ENCODE measurements at places on chromosomes 12 and 14.

DNA sequence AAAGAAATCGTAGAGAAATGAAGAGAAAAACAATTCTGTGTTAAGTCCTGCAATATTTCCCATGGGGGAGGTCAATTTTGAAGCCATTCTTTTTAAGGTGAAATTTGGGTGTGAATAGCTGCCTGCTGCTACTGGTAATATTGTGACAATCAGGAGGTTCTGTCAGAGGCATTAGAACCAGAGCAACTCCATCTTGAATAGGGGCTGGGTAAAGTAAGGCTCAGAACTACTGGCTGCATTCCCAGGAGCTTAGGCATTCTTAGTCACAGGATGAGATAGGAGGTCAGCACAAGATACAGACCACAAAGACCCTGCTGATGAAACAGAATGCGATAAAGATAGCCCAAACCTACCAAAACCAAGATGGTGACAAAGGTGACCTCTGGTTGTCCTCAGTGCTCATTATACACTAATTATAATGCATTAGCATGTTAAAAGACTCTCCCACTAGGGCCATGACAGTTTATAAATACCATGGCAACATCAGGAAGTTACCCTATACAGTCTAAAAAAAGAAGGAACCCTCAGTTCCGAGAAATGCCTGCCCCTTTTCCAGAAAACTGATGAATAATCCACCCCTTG lies 24.8 kb upstream of the MTHFD1 start:
- no peak for DNase-seq

GRCh38 chr12:63078906-63079305 lies 72.1 kb downstream of the AVPR1A start:
- no peak for DNase-seq

GRCh38 chr14:101045511-101045910 lies 142.0 kb upstream of the RTL1 start:
- no peak for DNase-seq

DNA sequence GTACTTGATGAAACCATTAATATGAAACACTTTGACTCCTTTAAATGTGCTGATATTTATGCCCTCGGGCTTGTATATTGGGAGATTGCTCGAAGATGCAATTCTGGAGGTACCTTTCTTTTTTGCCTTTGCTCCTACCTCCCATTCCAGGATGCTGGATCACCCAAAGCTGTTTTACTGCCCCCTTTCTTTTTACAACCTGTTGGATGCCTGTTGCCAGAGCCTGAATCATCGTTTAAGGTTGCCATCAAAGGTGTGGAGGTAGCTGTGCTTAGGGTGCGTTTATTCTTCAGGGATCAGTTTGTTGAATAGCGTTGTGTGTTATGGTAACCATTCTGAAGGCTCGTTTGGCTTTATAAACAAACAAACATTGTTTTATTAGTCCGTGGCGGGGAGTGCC lies 19.9 kb upstream of the TAMALIN start:
- DNase-seq = no peak

- DNase-seq = no peak
Observed at GRCh38 chr14:56461276-56462275, 118.0 kb upstream of the TMEM260 start.

DNA sequence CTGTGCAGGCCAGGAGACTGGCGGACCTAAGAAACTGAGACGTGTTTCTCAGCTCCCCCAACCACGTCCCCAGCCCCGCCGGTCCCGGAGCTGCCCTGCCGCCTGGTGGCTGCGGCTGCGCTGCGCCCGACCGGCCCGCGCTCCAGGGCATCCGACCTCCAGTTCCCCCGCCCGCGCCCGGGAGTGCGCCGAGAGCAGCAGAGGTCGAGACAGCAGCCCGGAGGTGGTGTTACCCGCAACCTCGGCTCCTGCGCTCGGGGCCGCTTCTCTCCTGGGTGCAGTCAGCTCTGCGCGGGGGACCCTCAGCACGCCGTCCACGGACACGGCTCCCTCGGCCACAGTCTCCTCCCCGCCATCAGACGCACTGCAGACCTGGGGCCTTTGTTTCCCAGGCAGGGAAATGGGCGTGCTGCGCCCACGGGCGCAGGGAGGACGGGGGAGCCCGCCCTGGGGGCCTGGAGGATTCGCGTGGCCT lies 21.6 kb upstream of the GPR132 start:
- DNase-seq = no peak

GRCh38 chr12:89244536-89244935 lies 107.8 kb downstream of the DUSP6 start:
- no peak for DNase-seq

GRCh38 chr12:56231184-56231582 lies 1.3 kb downstream of the SLC39A5 start:
- no peak for DNase-seq

DNA sequence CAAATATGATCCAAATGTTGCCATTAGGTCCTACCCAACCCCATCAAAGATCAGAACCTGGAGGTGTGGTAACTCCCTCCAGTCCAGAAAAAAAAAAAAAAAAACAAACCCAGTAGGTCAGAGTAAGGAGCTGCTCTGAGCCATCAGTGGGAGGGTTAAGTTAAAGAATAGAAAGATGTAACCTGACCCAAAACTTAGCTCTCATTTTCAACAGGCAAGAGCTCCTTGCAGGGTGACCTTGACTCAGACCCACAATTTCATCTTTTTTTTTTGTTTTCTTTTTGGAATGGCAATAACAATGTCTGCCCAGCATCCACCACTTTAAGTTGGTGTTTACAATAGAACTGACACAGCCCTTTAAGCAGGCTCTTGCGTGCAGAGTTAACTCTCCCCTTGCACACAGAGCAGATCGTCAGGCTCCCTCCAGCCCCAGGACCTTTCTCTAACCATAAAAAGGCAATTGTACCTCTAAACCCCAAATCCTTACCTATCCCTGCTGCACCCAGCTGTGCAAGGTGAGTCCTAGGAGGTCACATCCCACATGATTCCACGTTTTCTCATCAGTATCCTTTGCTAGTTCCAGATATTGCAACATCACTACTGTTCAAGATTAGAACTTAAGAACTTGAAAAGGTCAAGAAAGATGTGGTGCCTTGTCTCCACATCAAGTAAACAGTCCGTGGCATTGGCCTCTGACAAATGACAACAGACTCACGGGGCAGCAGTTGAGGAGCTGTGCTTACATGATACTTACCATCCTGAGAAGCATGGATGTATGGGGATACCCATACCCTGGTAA lies 178.6 kb upstream of the EEA1 start:
- no peak for DNase-seq

GRCh38 chr14:39398382-39398781 lies 33.9 kb downstream of the FBXO33 start:
- DNase-seq = no peak

GRCh38 chr14:22225516-22226140 lies 363.4 kb downstream of the DAD1 start:
- DNase-seq = no peak

DNA sequence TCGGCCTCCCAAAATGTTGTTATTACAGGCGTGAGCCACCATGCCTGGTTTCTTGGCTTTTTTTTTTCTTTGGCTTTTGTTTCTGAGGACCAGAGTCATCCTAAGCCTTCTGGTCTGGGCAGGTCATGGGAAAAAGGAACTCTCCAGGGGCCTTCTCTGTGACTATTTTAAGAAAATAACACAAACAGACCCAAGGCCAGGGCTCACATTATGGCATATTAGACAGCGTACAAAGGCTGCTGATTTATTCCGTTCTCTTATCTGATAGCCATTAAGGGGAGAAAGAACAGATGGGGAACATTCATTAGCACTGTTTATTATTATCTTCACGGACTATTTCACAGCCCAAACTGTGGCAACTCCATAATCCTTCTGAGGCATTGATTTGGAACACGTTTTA lies 28.8 kb upstream of the MANSC4 start:
- no peak for DNase-seq

- no peak for DNase-seq
Observed at GRCh38 chr12:13203034-13203922, 6.8 kb downstream of the EMP1 start.

GRCh38 chr12:94674835-94675234 lies 24.5 kb upstream of the TMCC3 start:
- DNase-seq = no peak

DNA sequence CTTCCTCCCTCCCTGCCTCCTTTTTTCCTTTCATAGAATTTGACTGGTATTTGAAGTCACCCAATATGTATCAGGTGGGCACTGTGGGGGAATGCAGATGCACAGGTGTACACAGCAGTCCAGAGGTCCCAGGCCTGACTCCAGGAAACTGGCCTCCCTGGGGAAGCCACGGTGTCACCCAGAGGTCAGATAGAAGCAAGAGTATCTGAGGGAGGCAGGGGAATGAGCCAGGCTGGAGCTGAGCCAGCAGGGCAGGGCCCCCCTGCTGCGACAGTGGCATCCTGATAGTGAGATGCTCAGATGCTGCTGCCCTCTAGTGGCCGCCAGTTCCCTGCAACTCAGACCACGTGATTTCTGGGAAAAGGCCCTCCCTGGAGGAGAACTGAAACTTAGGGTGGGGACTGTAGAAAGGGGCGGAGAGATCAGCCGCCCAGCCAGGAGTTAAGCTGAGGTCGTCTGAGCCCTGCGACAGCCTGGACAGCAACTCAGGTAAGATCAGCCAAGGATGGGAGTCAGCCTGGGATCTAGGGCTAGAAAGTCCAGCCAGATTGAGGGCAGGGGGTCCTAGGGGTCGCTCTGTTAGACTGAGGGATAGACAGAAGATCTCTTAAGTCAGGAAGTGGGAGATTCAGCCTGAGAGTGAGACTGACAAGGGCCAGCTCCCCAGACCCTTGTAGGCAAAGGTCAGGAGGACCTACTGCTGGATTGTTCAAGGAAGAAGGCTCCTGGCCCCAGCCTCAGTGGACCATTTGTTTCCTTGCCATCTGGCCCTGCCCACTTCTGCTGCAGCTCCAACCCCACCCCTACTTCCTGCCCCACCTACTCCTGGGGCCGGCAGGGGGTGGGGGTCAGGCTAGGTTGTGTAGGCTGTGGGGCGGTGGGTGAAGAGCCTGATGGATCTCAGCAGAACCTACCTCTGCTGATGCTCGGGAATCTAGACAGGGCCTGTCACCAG lies at the start of gene IRF9:
TSS of gene IRF9 (plus strand) at position 416 of the 955 bp plus-strand sequence. CDS start 880 bp downstream, outside the sequence.
- DNase-seq = peak; percentile 78

GRCh38 chr12:124683152-124684124 lies 116.0 kb upstream of the NCOR2 start:
- DNase-seq = no peak

DNA sequence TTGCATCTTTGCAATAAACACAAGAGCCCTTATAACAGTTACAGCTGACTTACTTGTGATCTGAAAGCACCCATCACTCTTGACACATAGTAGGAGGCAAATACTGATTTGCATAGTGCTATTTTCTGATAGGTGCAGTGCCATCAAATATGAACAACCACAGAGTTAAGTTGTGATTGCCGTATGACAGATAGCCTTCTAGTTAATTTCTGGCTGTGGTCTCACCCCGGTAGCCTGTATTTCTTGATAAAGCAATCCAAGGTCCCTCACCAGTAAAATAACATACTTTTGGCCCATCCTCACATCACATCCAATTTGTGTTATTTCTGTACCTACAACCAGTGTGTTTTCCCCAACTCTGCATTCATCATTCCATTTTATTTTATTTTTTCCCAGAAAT lies 23.3 kb upstream of the STYK1 start:
- DNase-seq = no peak

- no peak for DNase-seq
Observed at GRCh38 chr12:119683816-119684215, 15.9 kb downstream of the PRKAB1 start.

DNA sequence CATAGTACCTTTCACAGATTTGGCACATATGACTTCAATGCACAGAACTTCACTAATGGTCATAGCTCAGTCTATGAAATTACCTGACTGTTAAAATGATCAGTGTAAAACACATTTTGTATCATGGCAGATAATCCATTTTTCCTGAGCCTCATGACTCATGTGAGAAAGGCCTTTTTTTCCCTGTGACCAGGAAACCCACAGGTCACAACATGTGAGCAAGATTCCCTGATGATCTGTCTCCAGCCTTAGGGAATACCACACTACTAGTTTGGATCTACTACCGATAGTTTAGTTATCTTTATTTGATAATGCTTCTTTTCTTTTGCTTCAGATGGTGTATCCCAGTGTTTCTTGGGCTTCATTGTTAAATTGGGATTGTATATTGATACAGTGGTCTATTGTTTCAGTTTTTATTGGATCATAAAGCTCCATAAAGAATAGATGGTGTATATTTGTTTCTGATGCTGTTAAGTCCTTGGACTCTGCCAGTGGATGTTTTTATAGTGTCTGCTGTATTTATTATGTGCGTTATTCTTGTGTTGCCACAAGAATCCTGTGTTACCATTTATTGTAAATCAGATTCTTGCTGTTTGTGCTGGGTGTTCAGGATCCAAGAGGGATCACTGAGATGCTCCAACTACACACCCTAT lies 248.7 kb upstream of the PELI2 start:
- no peak for DNase-seq

GRCh38 chr14:99593971-99594841 lies 9.8 kb downstream of the CCDC85C start:
- DNase-seq = no peak

GRCh38 chr12:13073173-13073572 lies 29.0 kb downstream of the FAM234B start:
- no peak for DNase-seq

GRCh38 chr14:64225151-64225757 lies 68.9 kb downstream of the ESR2 start:
- no peak for DNase-seq

DNA sequence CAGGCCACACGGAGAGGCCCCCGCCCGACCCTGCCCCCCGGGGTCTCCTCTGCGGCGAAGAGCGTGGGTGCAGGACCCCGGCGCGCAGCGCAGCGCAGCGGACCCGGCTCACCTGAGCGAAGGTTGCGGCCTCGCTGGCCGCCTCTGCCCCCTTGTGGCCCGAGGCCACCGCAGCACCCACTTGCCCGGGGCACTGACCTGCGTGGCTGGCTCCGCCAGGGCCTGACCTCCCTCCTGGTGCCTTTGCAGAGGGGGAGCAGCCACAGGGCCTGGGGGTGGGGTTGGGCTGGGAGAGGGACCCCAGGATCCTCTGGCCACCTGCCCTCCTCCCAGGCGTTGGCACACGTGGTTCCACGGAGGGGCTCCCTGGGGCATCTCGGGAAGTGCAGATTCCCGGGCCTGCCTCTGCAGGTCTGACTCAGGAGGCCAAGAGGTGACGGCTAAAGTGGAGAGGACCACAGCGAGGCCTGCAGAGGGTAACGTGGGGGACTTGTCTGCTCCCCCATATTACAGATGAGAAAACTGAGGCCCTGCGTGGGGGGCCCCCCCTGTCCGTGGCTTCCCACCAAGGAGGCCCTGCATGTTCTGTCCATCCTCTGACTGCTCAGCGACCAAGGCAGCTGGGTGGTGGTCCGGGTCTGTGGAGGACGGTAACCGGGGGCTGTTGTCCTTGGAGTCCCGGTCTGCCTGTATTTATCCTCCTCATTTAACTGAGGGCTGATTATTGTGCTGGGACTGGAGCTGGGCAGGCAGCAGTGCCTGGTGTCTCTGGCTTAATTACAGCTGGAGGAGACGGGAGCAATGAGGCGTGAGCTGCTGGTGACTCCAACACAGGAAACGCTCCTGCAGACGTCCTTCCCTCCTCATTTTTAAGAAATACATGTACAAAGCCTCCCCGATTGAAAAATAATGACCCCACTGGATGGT lies 67.9 kb upstream of the BEGAIN start:
- no peak for DNase-seq

DNA sequence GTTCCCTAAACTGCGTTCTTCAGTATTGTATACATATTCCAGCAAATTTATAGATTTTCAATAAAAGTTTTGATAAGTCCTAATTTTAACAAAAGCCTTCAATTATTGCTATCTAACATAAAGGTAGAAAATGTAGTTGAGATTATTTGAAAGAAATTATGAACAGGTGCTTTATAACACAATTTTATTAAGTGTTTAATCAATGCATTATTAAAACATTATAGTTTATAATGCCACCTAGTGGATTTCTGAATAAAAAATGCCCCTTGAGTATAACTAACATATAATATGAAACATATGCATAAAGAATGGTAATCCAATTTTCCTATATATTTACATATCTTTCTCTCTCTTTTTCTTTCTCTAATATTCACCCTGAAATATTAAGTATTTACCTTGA lies 515.3 kb downstream of the SLC6A15 start:
- DNase-seq = no peak
